NCI-H2171 treated with DMSO at 0.1 percent for 48 hours (cell line): ENCODE measurements at places on chromosomes 5 and 9.

DNA sequence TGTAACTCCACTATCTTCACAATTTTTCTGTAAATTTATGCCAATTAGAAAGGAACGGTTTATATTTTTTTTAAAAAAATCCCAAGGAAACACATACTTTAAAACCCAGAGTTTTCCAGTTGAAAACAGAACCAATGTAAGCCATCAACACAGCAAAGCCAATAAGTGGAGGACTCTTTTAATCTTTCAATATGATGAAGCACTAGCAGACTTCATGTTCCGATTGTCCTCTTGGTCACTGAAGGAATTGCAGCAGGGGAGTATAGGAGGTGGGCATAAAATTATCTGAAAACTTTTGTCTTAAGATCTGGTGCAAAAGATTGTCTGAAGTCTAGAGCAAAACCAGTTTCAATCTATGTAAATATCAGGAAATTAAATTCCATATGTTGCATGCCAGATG, 102.1 kb upstream of the PAPPA start:
- DNase-seq = peak; percentile 72

GRCh38 chr5:151454166-151454565, 6.8 kb downstream of the SLC36A1 start:
- no peak for DNase-seq

DNA sequence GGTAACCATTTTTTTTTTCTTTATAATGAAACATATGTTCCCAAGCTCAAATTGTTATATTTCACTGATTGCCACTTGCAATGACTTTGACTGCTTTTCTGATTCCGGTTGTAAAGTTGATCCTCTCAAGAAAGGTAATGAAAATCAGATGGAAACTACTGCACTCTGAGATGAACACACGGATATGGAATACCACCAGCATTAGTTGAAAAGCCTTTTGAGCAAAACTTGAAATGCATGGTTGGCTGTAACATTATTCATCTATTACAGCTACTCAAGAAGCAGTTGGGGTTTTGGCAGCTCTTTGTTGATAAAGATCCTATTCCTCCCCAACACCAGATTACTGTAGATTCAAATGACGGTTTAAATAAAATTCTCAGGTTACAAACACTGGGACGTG, 591.6 kb upstream of the DMAC1 start:
- no peak for DNase-seq

DNA sequence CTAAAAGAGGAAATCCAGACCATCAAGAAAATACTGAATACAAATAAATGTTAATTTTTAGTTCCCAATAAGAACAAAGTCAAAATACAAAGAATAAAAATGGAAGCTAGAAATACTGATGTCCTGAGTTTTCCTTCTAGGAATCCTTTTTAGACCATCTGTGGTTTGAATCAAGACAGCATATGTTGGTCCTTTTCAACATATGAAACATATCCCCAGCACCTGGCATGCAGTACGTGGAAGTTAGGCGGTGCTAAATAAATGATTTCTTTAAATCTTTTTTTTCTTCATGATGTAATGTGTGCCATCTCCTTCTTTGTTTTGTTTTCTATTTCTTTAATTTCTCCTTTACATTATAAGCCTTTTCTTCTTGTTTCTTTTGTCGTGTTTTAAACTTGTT, 34.0 kb downstream of the KIAA1958 start:
- peak; percentile 81 for DNase-seq

DNA sequence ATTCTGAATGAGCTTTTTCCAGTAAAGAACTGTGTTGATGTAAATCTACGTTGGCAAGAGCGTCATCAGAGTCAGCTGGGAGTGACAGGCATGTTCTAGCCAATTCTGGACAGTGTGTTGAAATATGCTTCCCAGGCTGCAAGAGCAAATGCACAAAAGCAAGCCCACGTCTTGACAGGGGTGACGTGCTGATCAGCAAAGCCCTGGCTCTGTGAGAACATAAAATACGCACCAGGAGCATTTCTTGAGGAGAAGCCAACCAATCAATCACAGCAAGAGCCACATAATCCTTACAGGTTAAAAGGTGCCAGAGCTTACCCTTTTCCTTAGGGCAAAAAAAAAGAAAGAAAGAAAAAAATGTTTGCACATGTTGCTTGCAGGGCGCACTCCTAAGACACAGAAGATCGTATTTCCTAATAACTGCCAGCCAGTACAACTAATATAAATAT, 148.1 kb downstream of the PDE4D start:
- DNase-seq = no peak

GRCh38 chr5:10503321-10503720, 60.5 kb upstream of the ANKRD33B start:
- DNase-seq = no peak

- DNase-seq = no peak
Measured at GRCh38 chr9:117000196-117000723, 313.2 kb downstream of the TRIM32 start.

DNA sequence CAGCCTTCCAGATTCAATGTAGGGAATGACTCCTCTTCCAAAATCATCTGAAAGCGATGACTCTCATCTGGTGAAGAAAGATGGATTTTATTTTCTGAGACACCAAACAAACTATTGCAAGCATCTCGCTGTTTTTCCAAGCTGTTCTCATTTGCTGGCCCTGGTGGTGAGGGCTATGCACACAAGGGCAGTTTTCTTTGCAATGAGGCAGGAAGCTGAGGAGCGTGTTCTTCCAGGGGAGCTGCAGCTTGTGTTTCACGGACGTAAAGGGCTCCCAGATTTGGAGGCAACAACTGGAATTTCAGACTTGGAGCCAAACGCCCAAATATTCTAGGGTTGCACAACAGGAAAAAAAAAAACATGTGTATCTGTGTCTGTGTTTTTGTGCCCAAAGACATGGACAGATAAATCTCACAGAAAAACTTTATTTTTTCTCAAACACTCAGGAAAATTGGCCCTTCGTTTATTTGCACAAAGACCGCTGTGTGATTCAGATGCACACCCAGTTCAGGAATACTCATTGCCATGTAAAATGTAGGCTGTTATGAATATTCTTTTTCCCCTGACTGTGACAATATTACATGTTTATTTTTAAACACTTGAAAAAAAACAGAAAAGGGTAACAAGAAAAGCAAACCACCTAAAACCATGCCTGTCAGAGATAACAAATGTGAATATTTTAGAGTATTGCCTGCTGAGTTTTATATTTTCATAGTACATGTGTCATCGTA, 151.3 kb downstream of the GAS1 start:
- no peak for DNase-seq

DNA sequence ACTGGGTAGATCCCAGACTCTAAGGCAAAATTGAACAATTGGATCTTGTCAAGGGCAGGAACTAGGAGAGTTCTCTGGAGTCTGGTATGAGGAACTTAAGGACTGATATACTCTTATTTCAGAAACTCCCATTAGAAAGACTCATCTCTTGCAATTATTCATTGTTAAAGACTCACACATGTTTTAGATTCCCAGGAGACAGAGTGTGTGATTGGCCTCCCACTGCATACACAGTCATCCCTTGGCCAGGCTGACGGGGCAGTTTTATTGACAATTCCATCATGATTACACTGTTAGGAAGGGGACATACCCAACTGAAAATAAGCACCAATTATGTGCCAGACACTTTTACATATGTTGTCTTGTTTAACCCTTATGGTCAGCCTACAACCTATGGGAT, 347.2 kb downstream of the DMAC1 start:
- DNase-seq = no peak

GRCh38 chr5:176680226-176680563, 32.9 kb downstream of the TSPAN17 start:
- DNase-seq = no peak

DNA sequence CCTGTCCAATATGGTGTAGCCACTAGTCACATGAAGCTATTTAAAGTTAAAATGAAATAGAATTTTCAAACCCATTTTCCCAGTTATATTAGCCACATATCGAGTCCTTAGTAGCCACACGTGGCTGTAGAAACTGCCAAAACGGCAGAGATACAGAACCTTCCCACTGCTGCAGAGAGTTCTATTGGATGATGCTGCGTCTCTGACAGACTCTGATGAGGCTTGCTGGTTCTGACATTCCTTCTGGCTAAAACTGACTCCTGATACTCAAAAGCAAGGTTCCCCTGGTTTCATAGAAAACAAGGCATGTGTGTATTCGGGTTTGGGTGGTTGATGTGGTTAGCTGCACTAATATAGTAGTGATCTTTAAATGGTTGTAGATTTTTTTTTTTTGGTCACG, 91.5 kb downstream of the TLE4 start:
- peak; percentile 46 for DNase-seq

DNA sequence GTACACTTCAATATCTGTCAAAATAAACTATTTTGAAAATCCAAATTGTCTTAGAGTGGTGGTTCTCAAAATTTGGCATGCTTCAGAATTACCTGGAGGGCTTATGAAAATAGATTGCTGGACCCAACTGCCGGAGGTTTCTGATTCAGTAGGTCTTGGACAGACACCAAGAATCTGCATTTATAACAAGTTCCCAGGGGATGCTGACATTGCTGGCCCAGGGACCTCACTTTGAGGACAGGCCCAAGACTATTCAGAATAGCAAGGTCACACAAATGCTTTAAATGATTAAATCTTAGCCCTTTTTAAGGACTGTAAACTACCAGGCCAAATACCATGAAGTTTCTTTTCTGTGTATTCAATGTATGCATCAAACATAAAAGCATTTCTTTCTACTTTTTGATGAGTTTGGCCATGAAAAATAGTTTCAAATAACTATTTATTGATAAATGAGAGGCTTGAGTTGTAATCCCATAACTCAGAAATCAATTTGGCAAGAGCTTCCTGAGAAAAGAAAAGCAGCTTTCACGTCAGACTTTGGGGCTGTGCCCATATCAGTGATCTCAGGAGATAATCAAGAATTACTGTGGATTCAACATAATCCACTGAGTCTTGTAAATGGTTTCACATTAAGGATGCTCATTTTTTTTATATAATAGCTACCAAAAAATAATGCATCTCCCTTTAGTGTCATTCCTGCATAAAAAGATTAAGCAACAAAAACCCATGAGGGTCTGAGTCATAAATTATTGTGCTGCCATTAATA, 191.4 kb downstream of the FRMD3 start:
- DNase-seq = no peak

GRCh38 chr9:100357501-100357900, 4.8 kb upstream of the TEX10 start:
- no peak for DNase-seq

DNA sequence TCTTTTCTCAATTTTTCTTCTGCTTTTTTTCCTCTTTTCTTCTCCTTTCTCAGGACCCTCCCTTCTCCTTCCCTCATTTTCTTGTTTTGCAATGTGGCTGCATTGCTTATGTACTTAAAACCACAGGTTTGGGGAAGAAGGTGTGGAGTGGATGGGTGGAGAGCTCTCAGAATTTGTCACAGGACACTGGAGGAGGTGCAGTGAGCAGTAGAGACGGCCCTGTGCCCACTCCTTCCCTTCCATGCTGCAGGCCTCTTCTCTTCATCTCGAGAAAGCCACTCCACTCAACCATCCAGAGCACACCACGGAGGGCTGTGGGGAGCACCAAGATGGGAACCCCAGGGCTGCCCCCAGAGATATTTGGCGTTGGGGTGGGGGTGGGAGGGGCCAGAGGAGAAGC, 92.3 kb downstream of the FSTL4 start:
- no peak for DNase-seq

DNA sequence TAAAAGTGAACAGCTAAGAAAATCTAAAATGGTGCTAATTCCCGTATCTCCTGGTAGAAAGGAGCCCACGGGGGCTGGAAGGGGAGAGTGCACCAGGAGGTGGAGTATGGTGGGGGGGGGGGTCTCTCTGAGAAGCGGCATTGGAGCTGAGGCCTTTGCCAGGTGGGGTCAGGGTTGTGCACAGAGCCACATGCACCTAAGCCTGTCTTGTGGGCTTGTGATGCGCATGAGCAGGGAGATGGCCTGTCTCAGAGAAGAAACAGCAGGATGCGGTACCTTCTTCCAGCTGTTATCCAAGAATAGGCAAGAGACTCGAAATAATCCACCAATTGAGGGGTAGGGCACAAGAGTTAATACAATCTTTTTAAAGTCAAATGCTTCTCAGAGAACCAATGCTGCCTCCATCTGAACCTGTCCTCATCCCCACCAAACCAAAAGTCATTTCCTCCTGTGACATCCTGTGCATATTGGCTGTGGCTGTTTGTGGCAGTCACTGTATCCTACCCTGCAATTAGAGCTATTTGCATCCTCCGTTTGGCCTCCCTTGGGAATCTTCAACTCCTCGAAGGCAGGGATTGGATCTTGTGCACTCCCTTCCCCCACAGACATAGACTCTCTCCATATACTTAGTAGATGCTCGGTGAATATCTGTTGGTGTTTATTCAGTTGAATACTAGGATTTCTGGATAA, 45.4 kb downstream of the FGF1 start:
- no peak for DNase-seq

DNA sequence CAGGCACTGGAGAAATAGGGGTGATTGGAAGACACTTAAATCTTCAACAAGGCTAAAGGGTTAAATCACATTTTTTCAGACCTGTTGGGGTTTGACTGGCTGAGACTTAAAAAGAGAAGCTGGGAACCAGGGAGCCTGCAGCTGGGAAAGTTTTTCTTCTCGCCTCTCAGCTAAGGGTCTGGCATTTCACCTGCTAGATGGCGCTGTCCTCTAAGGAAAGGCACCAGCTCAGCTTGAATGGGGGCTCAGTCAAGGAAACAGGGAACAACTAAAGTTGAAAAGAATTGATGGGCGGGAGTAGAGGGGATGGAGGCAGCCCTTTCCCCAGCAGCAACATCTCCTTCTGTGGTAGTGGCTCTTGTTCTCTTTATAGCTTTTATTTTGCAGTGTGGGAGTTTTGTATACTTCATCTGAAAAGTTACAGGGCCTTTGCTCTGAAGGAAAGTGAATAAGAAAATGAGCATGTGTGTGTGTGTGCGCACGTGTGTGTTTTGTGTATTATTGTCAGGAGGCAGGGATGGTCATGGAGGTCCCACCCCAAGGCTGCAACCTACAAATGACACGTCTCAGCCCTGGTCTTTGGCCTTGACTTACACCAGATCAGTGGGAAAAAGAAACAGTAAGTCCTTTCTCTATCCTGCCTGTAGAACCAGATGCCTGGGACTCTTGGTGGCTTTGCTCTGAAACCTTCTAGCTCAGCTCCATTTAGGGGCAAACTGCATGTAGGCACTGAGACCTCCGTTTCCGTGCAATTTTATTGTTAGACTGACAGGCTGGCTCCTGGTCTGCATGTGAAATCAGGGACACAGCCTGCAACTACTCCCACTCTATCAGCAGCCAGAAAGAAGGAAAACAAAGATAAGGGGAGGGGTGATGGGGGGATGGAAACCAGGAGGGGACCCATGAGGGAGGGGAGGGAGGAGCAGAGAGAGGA, 316.2 kb upstream of the CLINT1 start:
- DNase-seq = peak; percentile 70

DNA sequence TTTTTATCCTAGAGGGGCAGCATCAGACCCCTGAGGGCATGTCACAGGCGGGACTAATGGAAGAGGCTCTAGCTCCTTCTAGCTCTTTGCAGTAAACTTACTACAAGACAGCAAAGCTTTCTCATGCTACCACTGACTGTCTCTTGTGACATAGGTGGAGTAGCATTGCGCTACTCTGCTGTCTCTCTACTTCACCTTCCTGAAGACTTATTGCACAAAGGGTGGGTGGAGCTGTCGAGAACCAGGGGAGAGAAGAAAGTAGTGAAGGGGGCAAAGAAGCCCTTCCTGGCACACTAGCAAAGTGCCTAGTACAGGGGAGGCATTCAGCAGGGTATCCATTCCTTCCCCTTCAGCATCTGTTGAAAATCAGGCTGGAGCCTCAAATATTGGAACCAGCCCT, 36.1 kb upstream of the NEK6 start:
- no peak for DNase-seq

GRCh38 chr5:34844106-34844505, 5.1 kb downstream of the TTC23L start:
- DNase-seq = no peak
